Aorta (tissue), 5 donors: ENCODE measurements at places on chromosomes 2 and 18. TPM values are rescaled to one million over a fixed set of nuclear protein-coding genes. Genes with fewer than 3 reads are reported as not detected.

FAM124B gene
- total RNA-seq: 4.8 TPM

DNA sequence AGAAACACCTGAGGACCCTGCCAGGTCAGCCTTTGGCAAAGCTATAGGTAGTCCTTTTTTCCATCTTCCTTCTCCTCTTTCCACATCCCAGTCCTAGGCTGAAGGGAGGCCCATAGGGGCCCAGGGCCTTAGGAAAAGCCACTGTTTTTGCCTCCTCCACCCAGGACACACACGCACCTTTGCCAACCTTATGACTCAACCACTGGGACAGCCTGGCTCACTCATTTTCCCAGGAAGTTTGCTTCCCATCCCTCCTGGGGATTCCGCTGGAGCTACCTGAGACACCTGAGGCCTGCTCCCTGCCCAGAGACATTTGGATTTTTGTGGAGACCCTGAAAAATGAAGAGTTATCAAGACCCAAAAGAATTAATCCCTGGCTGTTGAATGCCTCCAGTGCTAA is 273.4 kb upstream of the SIX2 start:
- no peak for DNase-seq

MC4R gene
- total RNA-seq: not detected

ASIC4 gene
- 0.29 TPM for total RNA-seq

DNA sequence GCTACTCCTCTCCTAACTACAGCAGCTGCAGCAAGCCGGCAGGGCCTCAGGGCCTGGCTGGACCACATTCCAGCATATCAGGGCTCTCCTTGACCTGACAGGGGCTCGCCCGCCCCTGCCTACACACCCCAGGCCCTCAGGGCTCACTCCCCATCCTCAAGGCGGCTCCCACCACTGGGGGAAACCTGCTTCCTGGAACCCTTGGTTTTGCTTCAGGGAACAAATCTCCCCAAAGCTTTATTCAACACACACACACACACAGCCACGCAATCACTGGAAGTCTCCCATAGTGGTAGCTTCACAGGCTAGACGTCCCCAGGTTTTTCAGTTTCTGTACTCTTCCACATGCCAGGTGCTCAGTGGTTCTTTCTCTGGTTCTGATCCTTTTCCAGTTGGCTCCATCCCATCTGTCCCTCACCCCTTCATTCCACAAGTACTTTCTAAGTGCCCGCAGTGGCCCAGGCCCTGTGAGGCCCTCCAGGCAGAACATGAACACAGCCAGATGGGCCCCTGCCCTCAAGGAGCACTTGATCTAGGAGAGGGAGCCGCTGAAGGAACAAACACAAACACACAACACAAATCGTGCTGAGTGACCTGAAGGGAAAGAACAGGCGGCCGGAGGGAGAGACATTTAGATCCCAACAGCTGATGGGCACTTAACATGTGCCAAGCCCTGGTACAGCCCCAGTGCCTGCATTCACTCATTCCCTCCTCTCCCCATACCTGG is 51.1 kb downstream of the TNS1 start:
- DNase-seq: no peak

DNA sequence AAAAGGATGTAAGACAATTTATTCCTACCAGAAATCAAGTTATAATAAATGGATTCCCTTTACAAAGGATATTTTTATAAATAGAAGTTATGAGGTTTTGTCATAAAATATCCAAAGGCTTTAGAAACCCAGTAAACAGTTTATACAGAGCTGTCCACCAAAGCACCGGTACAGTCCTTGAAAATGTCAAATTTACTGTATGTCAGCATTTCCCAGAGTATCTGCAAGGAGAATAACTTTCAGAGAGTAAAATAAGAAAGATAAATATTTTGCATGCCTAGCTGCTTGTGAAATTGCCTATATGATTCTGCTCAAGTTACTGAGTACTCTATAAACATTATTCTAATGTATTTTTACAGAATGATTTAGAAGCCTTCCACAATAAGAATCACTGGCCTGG is 923.3 kb upstream of the DDX18 start:
- DNase-seq: no peak

RPL31 gene
- total RNA-seq: 1,106 TPM

PCARE gene
- not detected for total RNA-seq

GRCh38 chr2:71880846-71881610 is 266.6 kb downstream of the CYP26B1 start:
- peak; percentile 94 for DNase-seq

COL4A3 gene
- total RNA-seq: 11.4 TPM

D2HGDH gene
- total RNA-seq: 20.5 TPM

AKAIN1 gene
- total RNA-seq: not detected

DNA sequence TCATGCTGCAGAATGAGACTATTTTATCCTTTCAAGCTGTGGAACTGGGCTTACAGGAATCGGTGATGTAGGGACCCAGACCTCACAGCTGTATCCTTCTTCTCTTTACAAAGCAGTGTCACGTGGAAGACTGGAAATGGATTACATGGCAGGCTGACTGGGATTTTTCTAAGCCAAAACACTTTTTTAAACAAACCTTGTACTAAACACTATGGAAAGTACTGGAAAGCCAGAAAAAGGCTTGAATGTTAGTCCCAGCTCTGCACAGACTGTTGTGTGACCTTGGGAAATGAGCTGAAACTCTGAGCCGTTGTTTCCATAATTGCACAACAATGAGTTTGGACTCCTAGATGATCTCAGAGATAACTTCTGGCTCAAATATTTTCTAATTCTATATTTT is 7.6 kb upstream of the ADAM23 start:
- no peak for DNase-seq

DSC3 gene
- 2.3 TPM for total RNA-seq

SAG gene
- not detected for total RNA-seq

GRCh38 chr2:27795868-27796277 is 24.4 kb downstream of the MRPL33 start:
- DNase-seq: no peak

DNA sequence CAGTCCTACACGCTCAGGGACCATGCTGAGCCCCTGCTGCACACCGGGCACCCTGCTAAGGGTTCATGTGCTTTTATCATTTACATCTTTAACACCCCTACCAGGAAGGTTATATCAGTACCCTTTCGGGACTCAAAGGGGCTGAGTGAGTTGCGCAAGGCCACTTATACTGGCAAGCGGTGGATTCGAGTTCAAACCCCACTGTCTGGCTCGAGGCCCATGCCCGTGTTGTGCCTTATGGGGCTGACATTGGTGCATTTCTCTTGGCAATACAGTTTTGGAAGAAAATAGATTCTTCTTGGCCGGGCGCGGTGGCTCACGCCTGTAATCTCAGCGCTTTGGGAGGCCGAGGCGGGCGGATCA is 69.5 kb upstream of the MAP4K4 start:
- no peak for DNase-seq

DNA sequence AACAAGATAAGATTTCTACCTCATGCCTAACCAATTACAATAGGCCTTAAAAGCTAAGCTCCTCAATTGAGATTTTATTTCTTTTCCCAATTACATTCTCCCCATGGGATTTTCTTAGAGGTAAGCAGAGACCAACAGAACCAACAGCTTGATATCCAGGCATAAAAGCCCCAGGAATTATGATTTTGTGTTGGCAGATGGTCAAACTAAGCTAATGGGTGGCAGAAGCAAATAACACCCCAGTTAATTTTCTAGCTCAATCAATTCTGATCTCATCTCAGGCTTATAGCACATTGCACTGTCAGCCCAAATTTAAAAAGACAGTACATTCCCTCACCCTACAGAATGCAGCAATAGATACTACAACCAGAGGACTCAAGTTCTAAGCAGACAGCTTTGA is 156.4 kb downstream of the NRXN1 start:
- DNase-seq: no peak

DNA sequence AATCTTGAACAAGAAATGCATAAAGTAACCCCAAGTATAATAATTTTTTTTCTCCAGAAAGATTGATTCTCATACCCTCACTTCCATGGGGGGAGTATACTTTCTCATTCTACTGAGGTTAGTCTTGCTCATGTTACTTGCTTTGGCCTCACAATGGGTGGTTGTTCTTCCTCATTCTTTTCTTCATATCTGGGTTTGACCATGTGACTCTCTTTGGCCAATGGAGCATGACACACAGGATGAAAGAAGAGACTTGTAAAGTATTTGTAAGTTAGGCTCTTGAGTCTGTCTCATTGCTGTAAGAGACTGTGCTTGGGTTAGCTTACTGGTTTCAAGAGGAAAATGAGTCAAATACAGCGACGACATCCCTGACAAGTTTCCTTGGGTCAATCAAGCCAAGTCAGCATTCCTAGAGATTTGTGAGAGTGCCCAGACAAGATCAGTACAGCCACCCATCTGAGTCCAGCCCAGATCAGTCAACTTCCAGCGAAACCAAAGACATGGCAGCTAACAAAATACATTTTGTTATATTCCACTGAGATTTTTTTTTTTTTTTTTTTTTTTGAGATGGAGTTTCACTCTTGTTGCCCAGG is 970.2 kb downstream of the BCL11A start:
- no peak for DNase-seq

DSG1 gene
- total RNA-seq: not detected

DNA sequence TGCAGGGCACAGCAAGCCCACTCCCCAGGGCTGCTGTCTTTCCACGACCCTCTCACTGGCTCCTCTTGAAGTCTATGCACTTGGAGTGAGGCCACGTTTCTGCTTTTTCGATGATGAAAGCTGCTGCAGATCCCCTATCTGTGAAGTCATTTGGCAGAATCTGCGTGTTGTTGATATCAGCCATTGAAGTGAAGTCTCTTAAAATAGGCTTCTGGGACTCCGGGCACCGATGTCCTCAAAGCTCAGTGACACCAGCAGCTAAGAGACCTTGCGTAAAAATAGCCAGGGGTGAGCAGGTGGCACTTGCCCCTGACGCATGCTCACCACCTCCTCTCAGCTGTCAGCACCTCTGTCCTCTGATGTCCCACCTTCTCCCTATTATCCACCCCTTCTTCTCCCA is 89.4 kb upstream of the FHL2 start:
- DNase-seq: no peak

NPHP1 gene
- total RNA-seq: 8.3 TPM

DNA sequence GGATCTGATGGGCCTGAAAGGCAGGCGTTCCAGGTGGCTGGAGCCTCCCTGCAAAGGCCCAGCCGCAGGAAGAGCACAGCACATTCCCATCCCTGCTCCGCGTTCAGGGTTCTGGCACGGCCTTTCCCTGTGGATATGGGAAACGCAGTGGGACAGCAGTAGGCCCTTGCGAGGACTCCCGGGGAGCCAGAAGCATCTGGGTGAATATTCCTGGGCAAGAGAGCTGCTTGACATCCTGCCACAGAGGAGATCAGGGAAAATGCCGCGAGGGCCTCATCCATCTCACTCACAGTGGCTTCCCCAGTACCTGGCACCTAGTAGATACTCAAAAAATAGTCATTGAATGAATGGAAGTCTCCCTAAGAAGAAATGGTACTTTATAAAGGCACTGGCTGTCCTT is 3.1 kb upstream of the ADCY3 start:
- DNase-seq: no peak

- DNase-seq: no peak
Measured at GRCh38 chr2:15945909-15946705, 5.8 kb downstream of the MYCN start.

DNA sequence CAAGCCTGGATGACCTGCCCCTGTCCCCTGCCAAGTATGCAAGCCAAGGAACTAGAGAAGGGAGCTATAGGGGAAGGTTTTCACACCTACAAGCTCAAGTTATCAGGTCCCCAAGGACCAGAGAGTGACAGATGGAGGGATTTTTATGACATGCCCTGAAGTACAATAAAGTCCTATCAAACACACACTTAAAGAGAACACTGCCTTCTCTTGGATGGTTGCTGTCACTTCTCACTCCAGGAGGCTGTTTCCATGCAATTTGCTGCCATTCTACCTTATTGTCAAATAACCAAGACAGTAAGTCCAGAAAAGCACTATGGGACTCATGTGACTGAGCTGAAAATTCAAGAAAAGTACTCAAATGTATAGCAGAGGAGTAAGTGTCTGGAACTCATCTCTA is 76.6 kb upstream of the DDX18 start:
- no peak for DNase-seq

PRKAG3 gene
- 1.0 TPM for total RNA-seq

FBLN7 gene
- 6.1 TPM for total RNA-seq

DNA sequence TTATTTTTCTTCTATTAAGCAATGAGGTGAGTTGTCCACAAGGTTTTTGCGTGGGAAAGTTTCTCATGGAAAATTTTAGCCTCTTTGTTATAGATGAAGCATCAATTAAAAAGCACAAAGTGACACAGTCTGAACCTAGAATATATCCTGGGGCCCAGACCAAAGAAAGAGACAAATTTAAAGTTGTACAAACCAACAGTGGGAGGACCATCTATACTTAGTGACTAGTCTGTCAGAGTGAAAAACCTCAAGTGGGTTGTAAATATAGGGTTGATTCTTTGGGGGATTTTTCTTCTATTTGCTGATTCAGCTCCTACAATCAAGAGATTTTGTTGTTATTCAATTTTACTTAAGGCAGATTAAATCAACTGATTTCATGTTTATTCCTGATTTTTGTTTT is 256.2 kb downstream of the SATB2 start:
- no peak for DNase-seq
